ENCODE measurements at places on chromosomes 16 and 17.

DNA sequence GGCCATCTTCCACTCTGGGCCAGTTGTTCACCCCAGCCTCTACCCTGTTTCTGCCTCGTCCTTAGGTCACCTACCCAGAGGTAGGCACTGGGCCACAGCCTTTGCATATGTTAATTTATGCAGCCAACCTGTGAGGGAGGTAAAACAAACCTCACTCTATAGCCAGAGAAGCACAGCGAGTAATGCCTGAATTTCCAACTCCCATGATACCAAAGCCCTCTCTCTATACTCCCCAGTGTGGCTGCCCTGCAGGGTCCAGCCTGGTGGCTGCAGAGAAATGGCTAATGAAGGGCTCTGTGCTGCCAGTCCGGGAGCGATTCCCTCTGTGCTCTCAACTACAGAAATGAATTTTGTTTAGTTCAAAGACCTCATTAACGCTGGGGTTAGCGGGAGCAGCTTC is 397.0 kb upstream of the CCL2 start:
- DNase-seq, result no peak

DNA sequence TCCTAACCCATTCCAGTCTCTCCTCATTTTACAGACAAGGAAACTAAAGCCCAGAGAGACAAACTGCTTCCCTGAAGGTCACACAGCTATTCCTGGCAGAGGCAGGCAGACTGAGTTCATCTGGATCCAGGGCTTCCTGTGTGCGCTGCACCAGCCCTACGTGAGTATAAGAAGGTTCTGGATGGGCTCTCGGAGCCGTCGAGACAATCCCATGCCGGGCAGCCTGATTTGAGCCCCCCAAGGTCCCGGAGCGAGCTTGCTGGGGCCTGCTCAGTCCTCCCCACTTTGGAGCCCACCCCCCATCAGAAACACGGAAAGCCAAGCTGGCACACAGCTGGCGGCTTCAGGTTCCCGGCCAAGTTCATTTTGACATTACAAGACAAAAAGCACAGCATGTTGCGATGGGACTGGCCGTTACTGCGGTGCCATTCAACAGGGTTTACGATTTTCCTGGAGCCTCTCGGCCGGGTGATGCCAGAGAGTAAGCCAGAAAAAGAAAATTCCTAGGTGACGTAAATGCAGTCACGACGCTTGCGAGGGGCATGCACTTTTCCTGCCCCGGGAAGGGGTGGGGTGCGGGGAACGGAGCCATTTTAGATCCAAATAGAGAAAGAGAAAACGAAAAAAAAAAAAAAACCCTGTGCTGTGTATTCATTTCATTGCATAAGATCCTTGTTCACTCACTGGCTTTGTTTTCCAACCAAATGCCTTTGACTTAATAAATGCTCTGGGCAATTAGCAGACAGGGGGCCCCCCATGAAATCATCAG is 167.1 kb upstream of the FOXF1 start:
- DNase-seq, result no peak

GRCh38 chr16:86371083-86371803 is 139.1 kb upstream of the FOXF1 start:
- DNase-seq, result no peak

DNA sequence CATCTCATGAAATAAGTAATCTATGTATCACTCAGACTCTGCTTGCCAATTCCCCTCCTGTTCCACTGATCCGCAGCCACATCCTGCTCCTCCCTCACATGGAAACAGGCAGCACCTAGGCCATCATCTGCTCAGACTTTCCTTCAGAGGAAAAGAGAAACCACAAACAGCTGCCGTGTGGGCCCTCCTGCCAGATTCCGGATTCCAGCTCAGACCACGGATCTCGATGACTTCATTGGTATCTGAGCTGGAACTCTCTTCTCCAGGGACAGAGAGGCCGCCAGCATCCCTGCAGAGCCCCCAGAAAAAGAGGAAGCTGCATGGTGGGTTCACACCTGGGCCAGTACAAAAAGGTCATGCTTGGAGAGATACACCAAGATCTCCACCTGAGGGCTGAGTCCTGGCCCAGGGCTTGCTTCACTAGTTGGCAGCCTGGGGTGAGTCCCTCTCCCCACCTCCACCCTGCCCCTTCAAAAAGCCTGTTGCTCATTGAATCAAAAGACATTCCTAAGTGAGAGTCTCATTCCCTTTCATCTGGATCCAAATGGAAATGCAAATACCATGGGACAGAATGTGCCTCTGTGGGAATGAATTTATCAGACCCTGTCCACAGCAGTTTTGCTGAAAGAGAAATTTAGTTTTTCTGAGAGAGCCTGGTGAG is 47.2 kb downstream of the HOXB1 start:
- DNase-seq, result no peak

DNA sequence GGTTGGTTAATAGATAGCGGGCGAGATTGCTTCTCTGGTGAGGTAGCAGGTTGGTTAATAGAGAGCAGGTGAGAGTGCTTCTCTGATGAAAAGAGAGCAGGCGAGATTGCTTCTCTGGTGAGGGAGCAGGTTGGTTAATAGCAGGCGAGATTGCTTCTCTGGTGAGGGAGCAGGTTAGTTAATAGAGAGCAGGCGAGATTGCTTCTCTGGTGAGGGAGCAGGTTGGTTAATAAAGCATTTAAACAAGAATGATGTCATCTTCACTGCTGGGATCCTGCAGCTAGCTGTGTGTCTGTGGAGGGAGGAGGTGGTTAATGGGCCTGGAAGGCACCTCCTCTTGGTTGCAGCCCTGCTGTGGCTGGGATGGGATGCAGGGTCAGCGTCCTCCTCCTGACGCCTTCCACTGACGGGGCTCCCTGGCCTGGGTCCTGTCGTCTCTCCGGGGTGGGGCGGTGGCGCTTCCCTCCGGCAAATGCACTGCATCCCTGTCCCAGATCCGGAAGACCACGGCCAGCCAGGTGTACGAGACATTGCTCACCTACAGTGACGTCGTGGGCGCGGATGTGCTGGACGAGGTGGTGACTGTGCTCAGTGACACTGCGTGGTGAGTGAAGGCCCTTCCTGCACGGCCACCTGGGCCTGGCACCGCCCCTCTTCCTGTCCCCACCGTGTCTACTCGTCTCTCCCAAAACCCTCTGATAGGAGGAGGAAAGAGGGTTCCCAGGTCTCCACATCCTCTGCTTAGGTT is 99.2 kb upstream of the ZNF750 start:
- DNase-seq, result no peak

GRCh38 chr17:17416007-17416399 is 60.8 kb upstream of the MED9 start:
- DNase-seq, result peak; percentile 23

DNA sequence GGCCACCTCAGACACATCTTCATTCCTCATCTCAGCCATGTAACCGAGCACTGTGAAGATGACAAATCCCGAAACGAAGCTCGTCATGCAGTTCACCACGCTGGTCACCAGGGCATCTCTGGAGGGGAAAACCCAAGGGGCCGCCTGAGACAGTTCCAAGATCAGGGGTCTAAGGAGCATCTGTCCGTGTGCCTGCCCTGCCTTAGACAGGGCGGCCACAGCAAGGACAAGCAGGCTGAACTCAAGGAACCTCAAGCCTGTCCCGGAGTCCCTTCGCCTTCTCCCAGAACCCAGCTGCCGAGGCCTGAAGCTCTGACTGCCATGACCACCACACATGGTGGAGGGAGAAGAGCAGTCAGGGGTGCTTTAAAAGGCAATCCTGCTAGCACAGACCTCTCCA is 22.7 kb downstream of the SLC6A4 start:
- DNase-seq, result no peak

- no peak for DNase-seq
Observed at GRCh38 chr17:8234361-8235270, 13.2 kb downstream of the CTC1 start.

- no peak for DNase-seq
Observed at GRCh38 chr17:67675481-67675880, 42.3 kb upstream of the NOL11 start.

- no peak for DNase-seq
Observed at GRCh38 chr16:61105544-61105943, 930.7 kb downstream of the CDH8 start.

GRCh38 chr17:62847426-62847825 is 39.3 kb upstream of the MARCHF10 start:
- DNase-seq, result no peak

- DNase-seq, result no peak
Observed at GRCh38 chr17:49218941-49219913, 8.7 kb downstream of the ABI3 start.

DNA sequence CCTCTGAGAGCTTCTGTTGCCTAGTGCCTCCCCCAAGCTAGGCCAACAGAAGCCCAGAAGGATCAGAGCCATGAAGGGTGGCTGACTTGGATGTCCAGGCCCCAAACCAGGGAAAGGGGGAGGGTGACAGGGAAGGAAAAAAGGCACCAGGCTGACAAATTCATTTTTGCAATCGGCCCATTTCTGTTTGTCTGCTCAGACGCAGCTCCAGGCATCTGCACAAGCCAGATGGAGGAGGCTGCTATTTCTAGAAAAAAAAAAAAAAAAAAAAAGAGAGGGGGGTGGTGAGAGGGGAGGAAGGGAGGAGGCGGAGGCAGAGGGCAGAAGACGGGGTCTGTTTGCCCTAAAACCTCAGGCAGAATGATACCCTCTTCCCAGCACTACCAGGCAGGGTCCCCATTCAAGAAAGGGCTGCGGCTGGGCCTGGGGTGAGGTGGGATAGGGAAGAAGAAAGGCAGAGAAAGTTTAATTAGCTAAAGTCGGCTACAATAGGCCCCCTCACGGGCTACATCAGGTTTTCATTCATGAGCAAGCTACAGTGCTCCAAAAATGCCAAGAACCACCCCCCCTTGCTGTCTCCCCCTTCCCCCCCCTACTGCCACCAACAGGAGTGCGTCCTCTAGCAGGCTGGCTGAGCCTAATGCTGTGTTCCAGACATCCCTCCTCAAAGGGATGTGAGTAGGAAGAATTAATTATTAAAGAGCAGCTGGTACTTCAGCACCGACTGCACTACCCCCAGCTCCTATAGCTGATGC is 2.4 kb downstream of the HDAC5 start:
- DNase-seq, result no peak

- no peak for DNase-seq
Observed at GRCh38 chr16:81528256-81528655, 83.6 kb downstream of the CMIP start.

DNA sequence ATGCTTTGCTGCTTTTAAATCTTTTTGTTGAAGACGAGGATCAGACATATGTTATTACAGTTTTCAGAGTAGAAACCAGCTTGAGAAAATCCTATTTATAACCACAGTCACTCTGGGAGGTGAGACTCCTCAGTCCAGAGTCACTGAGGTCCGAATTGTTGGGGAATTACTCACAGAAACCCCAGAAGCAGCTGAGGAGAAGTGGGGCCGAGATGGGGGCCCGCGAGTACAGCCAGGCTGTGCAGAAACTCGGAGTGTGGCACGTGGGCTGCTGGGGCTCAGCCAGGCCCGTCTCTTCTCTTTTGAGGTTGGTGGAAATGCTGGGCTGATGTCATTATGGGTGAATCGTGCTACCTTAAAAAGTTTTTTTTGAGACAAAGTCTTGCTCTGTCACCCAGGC is 14.4 kb upstream of the GNG13 start:
- no peak for DNase-seq

DNA sequence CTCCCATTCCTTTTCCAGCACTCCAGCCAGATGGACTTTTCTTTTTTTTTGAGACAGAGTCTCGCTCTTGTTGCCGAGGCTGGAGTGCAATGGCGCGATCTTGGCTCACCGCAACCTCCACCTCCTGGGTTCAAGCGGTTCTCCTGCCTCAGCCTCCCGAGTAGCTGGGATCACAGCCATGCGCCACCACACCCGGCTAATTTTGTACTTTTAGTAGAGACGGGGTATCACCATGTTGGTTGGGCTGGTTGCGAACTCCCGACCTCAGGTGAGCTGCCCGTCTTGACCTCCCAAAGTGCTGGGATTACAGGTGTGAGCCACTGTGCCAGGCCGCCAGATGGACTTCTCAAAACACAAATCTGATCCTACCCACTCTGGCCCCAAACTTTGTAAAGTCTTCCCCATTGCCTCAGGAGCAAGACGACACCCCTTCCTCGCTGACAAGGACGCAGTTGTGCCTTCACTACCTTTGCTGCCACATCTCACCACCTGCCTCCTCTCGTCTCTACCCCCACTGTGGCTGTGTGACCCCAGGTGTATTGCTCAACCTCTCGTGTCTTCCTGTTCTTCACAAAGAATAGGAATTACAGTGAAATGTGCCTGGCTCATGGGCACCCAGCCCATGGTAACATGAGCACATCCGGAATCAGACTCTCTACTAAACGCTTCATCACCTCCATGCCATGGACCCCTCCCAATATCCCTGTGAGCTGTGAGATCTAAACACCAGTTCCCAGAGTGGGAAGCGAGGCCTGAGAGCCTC is 3.7 kb upstream of the BANP start:
- DNase-seq, result no peak

- DNase-seq, result no peak
Observed at GRCh38 chr16:89507214-89507833, 879 bp upstream of the SPG7 start.
